Activated CD4-positive, alpha-beta memory T cell treated with anti-CD3 and anti-CD28 coated beads for 36 hours (primary cell): ENCODE measurements at places on chromosomes 3 and 15. TPM values are rescaled to one million over a fixed set of nuclear protein-coding genes. Genes with fewer than 3 reads are reported as not detected.

GRCh38 chr3:157089455-157090221 is 70.3 kb downstream of the CCNL1 start:
- DNase-seq, result peak; percentile 64
- peaks cover 64% of the 10 kb centered on the region for H3K4me1 ChIP-seq
- H3K4me3 ChIP-seq, result peak overlapping the region; percentile 72
- no peaks in the 10 kb centered on the region for H3K36me3 ChIP-seq
- H3K27ac ChIP-seq, result peak overlapping the region; percentile 96
- no peaks in the 10 kb centered on the region for H3K27me3 ChIP-seq

The PTPRG gene
- total RNA-seq, result not detected

DNA sequence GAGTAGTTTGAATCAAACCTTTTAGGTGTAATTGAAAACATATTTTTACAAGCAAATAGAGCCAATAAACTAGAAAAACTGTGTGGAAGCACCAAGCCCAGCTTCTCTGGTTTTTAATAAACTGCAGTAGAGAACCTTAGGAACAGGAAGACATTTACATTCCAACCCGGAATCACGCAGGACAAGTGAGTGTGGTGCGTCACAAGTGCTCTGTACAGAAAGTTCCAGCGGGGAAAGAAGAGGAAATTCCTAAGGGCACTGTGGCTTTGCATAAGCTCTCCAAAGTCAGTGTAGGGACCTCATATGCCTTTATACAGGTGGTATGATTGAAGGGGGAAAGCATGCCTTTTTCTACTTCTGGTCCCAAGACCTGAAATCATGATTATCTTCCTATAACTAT is 21.6 kb downstream of the COL8A1 start:
- no peaks in the 10 kb centered on the region for H3K36me3 ChIP-seq
- no peak for DNase-seq
- no peaks in the 10 kb centered on the region for H3K4me1 ChIP-seq

- peaks cover 6% of the 10 kb centered on the region for H3K4me1 ChIP-seq
- H3K36me3 ChIP-seq, result peaks cover 74% of the 10 kb centered on the region
- DNase-seq, result no peak
- no peak overlapping the region for H3K27ac ChIP-seq
- no peaks in the 10 kb centered on the region for H3K27me3 ChIP-seq
Measured at GRCh38 chr15:25345943-25346342, 92.9 kb downstream of the UBE3A start.

DNA sequence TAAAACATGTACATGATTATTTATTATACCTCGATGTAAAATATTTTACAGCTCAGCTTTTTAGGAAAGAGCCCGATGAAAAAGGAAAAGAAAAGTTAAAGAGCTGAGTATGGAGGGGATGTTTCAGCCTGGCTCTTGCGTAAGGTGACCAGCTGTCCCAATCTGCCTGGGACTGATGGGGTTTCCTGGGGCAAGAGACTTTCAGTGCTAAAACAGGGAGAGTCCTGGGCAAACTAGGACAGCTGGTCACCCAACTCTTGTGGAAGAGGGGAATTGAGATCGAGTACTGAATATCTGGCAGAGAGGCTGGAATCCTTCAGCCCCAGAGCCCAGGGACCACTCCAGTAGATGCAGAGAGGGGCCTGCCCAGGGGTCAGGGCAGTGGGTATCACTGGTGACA is 21.0 kb downstream of the DUOX2 start:
- H3K4me1 ChIP-seq, result no peaks in the 10 kb centered on the region
- DNase-seq, result no peak
- no peak overlapping the region for H3K4me3 ChIP-seq
- no peaks in the 10 kb centered on the region for H3K36me3 ChIP-seq
- H3K27me3 ChIP-seq, result peaks cover 17% of the 10 kb centered on the region
- no peak overlapping the region for H3K27ac ChIP-seq

GRCh38 chr15:81947548-81947947 is 98.3 kb downstream of the MEX3B start:
- no peak overlapping the region for H3K4me3 ChIP-seq
- H3K4me1 ChIP-seq, result peaks cover 2% of the 10 kb centered on the region
- H3K36me3 ChIP-seq, result no peaks in the 10 kb centered on the region
- no peak overlapping the region for H3K27ac ChIP-seq

DNA sequence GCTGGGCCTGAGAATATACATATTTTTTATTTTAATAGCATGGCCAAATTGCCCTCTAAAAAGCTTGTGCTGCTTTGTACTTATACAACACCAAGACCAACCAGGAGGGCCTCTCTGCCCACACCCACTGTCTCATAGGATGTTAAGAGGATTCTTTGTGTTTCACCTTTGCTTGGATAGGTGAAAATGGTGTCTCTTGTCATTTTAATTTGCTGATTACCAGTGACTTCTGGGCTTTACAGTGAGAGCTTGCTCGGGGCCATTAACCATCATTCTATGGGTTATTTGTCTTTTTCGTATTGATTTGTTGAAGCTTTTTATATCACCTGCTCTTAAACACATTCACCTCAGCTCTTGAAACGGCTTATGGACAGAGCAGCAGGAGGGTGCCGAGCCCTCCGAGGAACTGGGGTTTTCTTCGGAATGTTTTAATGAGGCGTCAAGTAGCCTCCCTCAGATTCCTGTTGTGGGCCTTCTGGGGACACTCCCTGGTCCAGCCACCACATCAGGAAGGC is 10.5 kb downstream of the PTH1R start:
- H3K4me3 ChIP-seq, result no peak overlapping the region
- H3K36me3 ChIP-seq, result no peaks in the 10 kb centered on the region

The PLS1 gene
- 4.5 TPM for total RNA-seq

DNA sequence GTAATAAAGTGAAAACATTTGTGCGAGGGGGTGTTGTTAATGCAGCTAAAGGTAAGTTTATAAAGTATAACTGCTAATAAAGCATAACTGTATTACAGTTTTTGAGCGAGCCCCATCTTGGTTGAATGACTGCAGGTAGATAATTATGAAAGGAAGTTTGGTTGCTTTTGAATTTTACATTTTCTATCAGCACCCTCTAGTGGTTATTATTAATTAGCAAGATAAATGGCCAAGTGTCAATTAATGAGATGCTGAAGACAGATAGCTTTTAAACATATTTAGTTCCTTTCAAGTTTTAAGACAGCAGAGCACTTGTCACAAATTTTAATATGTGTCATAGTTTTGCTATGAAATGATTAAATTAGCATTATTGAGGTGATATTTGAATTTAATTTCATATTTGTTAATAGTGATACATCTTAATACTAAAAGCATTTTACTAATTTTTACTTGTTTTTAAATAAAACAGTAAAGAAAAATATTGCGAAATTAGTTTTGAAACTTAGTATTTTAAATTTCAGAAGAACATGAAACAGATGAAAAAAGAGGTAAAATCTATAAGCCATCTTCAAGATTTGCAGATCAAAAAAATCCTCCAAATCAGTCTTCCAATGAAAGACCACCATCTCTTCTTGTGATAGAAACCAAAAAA is 15.1 kb downstream of the U2SURP start:
- no peak for DNase-seq
- H3K4me1 ChIP-seq, result peaks cover 18% of the 10 kb centered on the region
- no peak overlapping the region for H3K27ac ChIP-seq
- no peaks in the 10 kb centered on the region for H3K27me3 ChIP-seq
- H3K4me3 ChIP-seq, result no peak overlapping the region
- peaks cover 47% of the 10 kb centered on the region for H3K36me3 ChIP-seq
